ENCODE measurements at places on chromosomes 6 and 20.

GRCh38 chr6:136410201-136411024, 120.8 kb upstream of the BCLAF1 start:
- DNase-seq, result no peak

GRCh38 chr20:59664421-59664941, 60.1 kb downstream of the PHACTR3 start:
- no peak for DNase-seq

GRCh38 chr6:13488015-13488895, 855 bp upstream of the GFOD1 start:
- DNase-seq, result peak; percentile 10

DNA sequence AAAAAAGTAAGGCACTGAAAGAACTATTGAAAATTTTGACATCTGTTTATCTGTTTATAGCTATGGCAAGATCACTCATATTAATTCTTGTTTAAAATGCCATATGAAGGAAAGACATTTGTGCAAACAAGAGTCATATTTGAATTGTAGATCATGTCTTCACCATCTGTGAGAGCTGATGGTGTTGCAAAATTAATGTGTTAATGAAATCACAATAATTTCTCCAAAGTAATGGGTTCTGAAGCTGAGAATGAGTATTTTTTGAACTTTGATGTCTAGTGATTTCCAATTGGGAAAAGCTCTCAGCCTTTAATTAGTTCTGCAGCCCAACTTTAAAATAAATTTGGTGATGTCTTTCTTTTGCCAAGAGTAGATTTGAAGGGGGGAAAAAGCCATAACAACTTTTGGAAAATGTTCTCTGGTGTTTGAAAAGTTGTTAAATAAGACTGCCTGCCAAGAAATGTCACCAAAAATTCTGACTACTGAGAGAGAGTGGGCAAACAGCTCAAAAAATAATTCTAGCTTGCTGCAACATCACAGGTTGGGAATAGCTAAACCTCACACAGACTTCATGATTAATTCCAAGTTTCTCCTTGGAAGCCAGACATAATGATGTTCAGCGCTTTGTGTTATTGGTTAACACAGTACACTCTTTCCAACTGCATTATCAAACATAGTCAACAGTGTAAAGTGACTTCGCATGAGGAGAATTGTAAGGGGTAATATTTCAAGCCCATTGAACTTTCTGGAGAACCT, 142.6 kb downstream of the SOBP start:
- DNase-seq, result no peak

DNA sequence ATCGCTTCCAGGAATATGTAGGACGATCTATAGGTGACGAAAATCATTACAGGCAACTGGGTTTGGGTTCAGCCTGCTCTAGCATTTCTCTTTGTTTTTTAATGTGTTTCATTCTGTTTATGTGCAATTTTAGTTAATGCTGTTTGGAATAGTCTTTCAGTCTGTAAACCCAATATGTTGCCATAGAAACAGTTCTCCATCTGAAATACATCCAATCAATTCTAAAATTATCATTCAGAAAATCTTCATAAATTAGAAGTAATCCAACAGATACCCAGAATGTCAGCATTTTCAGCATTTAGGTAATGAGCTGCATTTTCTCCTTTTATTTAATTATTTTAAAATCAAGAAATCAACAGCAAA, 34.8 kb upstream of the COL9A1 start:
- DNase-seq, result no peak

DNA sequence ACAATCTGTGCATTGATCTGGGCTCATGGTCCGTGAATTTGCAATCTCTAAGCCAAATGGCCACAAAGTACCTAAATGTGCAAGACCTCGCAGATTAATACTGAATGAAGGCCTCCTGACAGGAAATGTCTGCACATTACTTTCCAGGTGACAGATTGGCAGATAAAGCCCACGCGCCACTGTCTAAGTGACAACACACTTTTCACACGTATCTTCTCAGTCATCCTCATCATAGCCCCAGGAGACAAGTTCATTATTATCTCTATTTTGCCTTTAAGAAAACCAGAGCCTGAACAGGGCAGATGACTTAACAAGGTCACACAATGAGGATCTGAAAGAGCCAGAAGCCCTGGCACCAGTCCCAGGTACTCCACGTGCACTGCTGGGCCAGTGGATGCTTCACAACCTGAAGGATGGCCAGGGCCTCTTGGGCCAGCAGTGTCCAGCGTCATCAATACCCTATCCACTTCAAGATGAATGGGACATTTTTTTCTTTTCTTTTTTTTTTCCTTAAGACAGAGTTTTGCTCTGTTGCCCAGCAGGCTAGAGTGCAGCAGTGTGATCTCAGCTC, 266.3 kb downstream of the PTPRT start:
- DNase-seq, result no peak

DNA sequence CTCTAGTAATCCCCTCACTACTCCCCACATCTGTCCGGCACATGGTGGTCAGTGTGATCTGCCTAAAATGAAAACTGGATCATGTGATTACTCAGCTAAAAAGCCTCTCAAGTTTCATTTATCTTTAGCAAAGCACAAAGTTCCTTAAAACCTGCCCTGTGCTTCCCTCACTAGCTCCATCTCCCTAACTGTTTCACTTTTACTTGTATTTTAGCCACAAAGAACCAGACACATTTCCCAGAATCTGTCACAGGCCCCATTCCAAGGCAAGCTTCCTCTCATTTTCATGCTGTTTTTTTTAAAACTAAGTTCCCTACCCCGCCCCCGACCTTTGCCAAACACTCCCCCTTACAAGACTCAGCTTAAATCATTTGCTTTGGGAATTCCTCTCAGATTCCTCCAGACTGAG, 8.9 kb upstream of the IGF2R start:
- DNase-seq, result no peak

GRCh38 chr20:38842558-38842981, 37.1 kb downstream of the PPP1R16B start:
- peak; percentile 75 for DNase-seq

- no peak for DNase-seq
These were observed 45.5 kb upstream of the GLP1R start for GRCh38 chr6:39003072-39003471.

DNA sequence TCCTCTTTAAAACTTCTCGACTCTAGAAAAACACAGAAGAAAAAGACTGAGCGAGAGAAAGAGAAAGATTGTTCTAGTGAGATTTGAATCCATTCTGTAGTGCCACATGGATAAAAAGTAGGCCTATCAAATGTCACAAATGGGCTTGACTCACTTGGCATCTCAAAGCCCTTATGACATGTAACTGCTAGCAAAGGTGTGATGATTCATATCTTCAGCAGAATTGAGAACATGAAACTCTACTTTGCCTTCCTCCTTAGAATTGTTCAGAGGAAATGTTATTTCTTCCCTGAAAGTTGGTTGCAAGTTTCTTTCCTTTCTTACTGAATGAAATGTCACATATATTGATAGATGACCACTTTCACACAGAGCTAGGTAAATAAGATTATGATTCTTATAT, 40.4 kb upstream of the DUSP22 start:
- DNase-seq, result no peak

GRCh38 chr6:136920671-136921380, 1.3 kb upstream of the SLC35D3 start:
- no peak for DNase-seq

DNA sequence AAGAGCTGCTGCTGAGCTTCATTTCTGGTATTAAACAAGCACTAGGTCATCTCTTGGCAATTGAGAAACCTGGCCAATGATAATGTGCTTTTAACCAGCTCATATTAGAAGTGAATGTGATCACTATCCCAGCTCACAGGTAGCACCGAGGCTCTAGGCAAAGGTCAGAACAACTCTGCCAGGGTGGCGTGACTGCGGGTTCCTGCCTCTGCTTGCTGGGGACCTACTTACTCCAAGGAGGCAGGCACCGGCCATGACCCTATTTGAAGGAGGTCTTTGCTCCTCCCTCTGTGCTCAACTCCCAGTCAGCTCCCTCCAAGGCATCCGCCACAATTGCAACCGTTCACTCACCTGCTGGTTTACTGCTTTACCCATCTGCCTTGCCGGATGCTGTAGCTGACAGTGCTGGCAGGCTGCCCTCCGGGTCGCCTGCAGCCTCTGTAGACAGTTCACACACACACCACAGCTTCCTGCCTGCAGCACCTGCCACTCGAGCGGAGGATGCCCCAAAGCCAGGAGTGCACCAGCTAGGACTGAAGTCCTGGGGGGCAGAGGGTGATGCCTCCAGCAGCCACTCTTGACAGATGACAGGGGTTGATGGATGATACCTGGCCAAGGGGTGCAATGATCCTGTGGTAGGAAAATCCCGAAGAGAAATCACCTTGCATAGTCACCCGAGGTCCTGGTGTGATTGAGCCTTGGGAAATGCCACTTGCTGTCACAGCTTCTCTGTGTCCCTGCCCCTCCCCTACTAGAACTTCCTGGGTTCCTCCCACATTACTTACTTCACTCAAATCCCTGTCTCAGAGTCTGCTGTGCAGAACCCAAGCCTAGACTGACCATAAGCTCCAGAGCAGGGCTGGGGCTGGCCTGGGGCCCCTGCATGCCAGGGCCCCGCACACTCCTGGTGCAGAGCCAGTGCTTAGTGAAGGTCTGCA, 8.8 kb upstream of the VSX1 start:
- DNase-seq, result peak; percentile 81

DNA sequence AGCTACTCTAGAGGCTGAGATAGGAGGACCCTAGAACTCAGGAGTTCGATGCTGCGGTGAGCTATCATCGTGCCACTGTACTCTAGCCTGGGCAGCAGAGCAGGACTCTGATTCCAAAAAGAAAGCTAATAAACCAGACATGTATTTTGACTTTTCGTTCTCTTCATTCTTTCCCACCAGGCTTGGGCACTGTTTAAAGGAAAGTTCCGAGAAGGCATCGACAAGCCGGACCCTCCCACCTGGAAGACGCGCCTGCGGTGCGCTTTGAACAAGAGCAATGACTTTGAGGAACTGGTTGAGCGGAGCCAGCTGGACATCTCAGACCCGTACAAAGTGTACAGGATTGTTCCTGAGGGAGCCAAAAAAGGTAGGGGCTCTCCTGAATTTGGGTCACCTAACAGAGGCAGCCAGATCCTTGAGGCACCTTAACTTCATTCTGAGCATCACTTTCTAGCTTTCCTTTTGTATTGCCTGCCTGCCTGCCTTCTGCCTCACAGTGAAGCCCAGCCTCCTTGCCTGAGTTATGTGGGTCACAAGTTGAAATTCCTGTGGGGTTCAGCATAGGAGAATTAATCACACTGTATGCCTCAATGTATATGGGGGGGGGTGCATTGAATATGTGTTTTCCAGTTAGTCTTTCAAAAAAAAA, 3.2 kb downstream of the IRF4 start:
- no peak for DNase-seq

GRCh38 chr6:45687570-45687969, 309.8 kb upstream of the SUPT3H start:
- DNase-seq, result no peak

DNA sequence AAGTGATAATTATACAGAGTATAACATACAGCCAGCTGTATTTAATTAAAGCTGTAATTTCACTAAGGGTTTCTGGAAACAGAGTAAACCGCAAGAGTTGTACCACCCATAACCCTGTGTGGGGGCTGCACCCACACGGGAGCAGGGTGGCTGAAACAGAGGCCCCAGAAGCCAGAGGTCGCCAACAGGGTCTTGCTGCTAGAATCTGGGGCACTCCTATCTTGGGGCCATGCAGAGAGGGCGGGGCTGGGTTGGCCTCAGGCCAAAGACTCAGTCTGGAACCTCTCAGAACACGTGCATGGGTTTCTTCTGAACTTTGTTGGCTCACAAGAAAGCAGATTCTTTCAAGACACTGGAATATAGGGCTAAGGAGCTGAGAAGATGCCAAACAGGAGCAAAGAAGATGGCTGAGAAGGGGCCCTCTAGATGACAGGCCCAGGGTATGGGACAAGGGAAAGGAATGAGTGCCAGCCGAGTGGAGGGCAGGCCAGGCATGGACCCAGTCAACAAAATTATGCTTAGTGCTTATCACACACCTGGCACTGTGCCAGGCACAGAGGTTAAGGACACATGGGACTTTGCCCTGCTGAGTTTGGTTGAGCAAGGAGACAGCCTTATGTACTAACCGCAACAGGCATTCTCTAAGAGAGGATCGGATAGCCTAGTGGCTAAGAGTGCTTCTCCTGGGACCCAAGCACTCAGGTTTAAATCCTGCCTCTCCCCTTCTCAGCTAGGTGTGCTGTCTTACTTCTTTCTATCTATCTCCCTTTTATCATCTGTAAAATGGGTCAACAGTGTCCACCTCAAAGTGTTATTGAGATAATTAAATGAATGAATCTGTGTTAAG, 96.6 kb upstream of the FOXP4 start:
- no peak for DNase-seq

GRCh38 chr6:158408552-158409130, 96.4 kb downstream of the TULP4 start:
- DNase-seq, result no peak

GRCh38 chr20:46713957-46714834, 4.7 kb downstream of the SLC2A10 start:
- no peak for DNase-seq

DNA sequence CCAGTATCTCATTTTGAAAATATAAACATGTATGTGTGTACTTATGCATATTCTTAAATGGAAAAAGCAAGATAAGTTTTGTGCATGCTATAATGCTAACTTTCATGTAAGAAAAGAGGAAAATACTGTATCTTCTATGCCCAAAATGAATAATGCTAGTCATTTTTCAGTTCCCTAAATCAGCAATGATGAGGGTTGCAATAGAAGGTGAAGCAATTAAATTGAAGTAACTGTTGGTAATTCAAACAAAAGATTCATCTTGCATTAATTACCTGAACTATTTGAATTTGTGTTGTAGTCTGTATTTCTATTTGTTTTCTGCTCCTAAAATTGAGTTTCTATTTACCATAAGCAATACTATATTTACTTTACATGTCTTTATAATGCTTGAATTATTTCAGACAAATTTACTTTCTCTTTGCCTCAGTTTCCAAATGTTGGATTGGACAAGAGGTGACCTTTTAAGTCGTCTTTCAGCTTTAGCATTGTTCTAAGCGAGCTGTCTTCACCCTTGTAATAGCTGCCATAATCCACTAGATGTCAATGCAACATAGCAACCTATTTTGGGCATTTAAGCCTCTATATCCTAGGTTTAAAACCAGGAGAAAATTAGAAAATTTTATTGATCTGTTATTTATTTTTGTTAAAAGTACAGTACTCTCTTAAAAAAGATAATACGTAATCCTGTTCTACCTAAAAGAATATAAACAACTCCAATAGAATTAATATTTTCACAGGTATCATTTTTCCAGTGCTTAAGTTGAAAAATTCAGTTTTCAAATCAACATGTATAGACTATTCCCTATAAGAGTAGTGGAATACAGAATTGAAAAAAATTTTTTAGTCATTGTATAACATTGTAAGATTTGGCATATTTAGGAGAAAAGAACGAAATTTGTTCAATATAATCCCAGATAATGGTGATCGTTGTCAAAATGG, 52.3 kb upstream of the IFNGR1 start:
- DNase-seq, result peak; percentile 55
